ENCODE measurements at places on chromosomes 2 and 18.

DNA sequence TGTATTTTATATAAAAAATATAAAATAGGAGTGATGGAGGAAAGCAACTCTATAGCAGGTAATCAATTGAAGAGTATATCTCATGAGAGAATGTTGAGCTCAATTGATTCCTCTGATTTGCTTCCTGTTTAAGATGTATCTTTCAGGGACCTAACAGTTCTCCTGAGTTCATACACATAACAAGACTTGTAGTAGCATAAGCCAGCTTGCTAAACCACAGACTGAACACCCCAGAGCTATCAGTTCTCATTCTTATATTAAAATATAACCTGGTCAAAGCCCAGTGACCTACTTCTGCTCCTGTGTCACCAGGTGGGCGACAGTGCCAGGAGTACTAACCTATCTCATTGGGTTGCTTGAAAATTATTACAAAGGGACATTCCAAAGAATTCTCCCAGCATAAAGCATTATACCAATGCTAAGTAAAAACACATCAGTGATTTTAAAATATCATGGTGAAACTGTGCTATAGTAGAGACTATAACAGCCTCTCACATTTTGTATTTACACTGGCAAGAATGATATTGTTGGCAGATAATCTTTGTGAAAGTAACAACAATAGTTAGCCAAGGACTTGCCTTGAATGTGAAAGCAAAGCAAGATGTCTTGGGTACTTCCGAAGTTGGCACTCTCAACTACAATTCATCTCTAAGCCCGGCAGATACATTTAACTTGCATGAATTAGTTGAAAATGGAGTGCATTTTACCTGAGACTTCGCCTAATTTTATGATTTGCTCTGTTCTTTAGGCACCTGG is 40.8 kb upstream of the CDH20 start:
- no peak for DNase-seq

DNA sequence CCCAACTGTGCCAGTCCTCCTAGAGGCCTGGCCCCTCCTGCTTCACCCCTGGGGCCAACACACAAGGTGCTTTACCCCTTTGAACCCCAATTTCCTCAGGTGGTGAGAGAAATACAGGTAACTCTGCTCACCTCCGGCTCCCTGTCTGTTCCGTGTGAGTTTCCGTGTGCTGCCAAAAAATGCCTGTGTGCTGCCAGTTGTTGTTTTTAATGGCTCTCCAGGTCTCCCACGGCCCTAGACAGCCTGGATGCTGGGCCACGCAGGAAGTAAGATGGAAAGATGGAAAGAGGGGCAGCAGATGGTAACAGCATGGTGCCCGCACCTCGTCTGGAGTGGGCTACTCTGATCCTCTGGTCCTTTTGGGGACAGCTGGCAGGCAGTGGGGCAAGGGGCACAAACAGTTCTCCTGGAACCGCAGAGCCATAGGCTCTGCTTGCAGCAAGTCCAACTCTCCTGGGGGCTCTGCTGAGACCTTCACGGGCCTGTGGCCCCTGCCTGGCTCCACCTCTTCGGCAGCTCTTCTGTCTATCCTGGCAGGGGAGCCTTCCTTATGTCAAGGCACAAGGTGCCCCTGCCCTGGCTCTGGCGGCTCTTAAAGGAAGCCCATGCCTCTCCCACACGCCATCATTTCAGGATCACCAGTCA is 4.3 kb upstream of the ARHGEF4 start:
- DNase-seq: no peak

DNA sequence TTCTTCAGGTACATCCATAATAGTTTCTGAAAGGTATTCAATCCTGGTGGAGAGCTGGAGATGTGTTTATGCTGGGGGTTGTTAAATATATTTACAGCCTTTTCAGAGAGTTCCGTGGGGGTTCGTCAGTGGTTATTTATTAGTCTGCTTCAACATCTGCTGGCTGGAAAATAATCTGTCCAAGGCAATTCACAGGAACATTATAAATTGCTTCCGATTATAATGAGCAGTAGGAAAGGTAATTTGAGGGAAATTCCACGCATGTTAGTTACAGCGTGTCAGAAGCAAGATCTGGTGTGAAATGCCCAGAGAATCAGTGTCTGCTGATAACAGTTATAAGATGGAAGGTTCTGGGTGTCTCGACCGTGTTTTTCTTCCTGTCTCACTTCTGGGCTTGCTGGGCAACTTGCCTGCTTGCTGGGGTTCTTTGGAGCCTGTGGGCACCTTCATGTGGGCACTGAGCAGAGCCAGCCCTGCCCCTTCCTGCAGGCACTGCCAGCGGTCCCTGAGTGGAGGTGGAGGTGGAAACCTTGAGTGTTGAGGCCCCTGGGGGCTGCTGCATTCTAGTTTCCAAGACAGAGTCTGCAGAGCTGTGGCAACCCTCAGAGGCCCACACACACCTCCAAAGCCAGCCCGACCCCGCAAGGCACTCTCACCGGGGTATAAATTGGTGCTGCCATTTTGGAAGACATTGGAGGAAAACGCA is 185.7 kb downstream of the FAM210A start:
- DNase-seq: peak; percentile 55

GRCh38 chr2:230128623-230129342 is 60.1 kb upstream of the SLC16A14 start:
- no peak for DNase-seq

DNA sequence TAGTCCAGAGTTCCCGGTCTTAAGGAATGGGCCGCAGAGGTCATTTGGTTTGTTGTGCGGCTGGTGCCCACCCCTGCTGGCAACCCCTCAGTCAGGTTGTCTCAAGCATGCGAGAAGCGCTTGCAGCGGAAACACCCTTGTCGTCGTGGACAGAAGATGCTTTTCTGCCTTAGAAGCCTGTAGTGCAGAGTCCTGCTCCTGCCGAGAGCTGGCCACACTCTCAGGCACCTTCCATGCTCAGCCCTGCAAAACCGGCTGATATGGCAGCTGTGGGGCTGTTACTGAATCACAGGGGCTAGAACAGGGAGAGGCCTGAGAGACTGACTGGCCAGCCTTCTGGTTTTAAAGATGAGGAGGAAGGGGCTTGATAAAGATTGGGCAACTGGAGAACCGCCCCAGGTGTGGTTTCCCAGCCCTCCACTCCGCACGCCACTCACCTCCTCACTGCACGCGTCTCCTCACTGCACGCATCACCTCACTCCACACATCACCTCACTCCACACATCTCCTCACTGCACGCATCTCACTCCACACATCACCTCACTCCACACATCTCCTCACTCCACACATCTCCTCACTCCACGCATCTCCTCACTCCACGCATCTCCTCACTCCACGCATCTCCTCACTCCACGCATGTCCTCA is 103.6 kb downstream of the USP40 start:
- no peak for DNase-seq

DNA sequence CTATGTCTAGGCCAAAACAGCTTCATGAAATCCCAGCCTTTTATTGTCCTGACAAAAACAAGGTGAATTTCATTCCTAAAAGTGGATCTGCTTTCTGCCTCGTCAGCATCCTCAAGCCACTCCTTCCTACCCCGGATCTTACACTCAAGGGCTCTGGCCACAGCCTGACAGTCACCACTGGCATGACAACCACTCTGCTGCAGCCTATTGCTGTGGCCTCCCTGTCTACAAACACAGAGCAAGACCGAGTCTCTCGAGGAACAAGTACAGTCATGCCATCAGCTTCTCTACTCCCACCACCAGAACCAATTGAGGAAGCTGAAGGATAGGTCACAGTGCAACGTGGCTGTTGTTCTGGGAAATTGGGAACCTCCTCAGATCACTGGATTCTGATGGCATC is 106.1 kb downstream of the ICA1L start:
- DNase-seq: no peak

DNA sequence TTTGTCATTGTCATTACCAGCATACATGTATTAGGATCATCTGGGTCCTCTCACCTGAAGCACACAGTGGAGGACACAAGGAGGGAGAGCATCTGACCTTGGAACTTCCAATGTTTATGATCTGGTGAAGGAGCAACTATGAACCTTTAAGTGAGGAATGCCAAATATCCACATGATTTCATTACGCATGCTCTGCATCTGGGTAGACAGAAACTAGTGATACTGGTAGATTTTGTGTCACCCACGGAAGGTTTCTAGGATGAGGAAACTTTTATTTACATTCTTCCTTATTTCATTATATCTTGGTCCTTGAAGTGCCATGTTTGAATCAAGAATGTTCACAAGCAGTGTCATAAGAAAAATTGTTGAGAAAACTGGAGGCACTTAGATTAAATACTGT is 32.1 kb downstream of the SPC25 start:
- DNase-seq: no peak

GRCh38 chr2:11286749-11287148 is 57.7 kb downstream of the ROCK2 start:
- DNase-seq: no peak

GRCh38 chr2:176558574-176559140 is 289.4 kb downstream of the MTX2 start:
- DNase-seq: no peak

- no peak for DNase-seq
These were observed 164.8 kb downstream of the DCDC2C start for GRCh38 chr2:3868012-3868805.

DNA sequence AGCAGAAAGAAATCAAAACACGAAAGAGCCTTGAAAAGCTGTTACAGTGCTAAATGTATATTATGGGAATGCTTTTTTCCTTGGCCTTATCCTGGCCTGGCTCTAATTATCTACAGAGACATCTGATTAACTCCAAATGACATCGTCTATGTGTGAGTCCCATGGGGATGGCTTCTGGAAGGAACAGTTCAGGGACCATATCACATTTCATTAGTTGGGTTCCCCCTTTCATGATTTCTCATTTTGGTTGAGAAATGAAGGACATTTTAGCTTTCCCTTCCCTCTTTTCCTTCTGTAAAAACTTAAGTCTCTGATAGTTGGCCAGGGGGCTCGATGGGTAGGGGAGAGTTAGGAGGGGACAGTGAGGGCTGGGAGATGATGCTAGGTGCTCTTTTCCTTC is 116.7 kb downstream of the PRKCE start:
- no peak for DNase-seq

DNA sequence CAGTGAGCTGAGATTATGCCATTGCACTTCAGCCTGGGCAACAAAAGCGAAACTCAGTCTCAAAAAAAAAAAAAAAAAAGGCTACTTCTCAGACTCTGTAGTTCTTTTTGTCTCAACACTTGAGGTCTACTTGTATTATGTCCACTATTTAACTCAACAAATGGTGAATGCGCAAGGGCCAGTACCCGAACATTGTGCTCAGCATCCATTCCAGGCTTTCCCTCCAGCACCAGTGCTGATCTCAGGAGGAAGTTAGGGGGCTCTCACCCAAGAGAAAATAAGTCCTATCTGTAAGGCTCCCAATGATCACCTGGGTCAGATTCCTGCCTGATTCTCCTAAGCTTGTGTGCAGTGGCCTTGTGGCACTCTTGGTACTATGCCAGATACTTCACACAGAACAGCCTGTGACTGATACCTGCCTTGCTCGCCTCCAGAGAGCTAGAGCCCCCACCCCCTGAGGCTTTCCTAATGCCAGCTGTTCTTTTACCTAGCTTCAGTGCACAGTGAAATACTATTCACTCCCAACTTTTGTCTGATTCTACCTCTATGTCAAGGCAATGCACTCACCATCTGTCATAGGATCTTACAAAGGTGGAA is 74.9 kb downstream of the INO80D start:
- no peak for DNase-seq

DNA sequence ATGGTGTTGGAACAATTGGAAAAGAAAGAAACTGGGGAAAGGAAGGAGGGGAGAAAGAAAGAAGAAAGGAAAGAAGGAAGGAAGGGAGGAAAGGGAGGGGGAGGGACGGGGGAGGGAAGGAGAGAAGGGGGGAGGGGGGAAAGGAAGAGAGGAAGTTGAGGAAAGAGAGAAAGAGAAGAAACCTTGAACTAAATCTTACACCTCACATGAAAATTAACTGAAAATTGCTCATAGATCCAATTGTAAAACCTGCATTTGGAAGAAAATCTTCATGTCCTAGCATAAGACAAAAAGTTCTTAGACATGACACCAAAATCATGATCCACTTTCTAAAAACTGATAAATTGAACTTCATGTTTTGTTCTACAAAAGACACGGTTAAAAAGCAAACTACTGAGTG is 163.8 kb downstream of the EXOC6B start:
- DNase-seq: no peak

DNA sequence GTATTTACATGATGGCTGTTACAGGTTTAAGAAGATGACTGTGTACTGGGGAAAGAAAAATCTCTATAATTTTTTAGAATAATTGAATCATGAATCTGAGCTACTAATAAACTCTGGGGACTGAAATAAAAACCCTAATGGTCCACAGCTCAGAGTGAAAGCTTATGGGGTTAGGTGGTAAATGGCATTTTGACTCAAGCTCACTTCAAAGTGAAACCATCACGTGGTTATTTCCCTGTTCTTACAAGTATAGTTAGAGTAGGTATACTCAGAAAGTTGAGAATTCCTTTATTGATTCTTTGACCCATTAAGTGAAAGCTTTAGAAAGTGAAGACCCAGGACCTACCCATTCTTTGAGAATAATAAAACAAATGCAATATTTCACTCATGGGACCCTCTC is 626.2 kb upstream of the SETBP1 start:
- no peak for DNase-seq

GRCh38 chr2:194363878-194364277 is 1293.1 kb upstream of the SLC39A10 start:
- no peak for DNase-seq

DNA sequence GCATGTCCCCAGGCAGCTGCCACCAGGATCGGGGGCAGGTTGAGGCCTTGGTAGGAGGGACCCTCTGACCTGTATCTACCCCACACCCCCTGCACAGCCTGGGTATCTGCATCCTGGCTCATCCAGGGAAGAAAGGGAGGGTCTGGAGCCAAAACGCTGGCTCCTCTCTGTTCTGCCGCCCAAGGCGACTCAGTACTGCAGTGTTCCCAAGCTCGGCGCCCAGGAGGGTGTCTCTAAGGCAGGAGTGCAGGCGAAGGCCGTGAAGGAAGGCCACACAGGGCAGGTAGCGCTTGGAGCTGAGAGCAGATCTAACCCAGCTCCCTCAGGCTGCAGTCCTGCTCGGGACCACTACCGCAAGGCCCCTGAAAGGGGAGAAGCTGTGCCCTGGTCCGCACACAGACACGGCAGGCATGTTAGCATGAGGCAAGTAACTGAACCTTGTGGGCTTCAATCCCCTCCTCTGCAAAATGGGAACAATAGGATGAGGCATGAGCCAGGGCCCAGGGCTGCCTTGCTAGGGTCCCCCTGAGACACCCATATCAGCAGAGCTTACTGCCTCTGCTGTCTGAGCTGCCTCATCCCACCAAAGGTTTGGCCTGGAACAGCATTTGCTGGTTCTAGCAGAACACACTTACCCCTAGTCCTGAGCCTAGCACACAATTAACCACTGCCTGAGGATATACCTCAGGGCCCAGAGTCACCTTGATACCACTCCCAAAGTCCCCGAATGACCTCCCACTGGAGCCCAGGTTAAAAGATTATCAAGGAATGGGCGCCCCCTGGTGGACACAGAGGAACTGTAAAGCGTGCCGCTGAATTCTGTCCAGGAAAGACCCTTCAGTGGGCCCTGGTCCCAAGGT is 6.5 kb downstream of the PTMA start:
- DNase-seq: peak; percentile 90

DNA sequence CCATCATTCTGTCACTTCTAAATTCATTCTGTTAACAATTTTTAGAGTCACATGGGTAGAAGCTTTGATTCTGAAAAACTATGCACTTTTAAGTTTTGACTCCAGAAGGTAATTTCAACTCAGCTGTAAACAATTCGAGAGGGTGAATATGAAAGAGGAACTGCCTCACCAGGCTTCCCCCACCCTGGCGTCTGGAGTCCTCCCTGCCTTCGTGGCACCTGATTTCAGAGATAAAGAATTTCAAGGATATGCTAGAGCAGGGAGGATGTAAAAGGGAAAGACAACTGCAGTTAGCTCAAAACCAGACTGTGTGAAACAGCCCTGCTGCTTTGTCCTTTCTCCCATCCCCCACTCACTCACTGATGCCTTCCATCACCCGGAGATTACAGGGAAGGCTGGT is 40.7 kb downstream of the ONECUT2 start:
- no peak for DNase-seq

Data from activated T-cell treated with anti-CD3 and anti-CD28 coated beads, Interleukin-2, amount 50 U/mL, for 48 hours (primary cell).